ENCODE measurements at places on chromosomes 6 and 20.

DNA sequence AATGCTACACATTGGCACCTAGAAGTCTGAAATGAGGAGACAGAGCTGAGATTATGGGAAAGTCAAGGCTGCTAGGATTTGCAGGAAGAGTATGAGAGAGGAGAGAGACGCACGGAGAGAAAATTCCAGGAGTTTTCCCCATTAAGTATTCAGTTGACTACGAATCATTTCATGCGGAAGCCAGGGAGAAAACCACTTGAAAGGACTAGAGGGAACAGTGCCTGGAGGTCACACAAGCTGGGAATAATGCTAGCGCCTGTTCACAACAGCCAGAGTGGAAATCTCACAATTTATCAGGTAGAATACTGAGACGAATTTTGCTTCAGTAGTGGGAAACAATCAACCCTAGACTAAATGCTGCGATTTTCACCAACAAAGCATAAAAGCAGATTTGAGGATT is 118.6 kb downstream of the MOXD1 start:
- DNase-seq = no peak

- no peak for DNase-seq
These were observed 63.0 kb downstream of the FAM229B start for GRCh38 chr6:112150363-112150762.

DNA sequence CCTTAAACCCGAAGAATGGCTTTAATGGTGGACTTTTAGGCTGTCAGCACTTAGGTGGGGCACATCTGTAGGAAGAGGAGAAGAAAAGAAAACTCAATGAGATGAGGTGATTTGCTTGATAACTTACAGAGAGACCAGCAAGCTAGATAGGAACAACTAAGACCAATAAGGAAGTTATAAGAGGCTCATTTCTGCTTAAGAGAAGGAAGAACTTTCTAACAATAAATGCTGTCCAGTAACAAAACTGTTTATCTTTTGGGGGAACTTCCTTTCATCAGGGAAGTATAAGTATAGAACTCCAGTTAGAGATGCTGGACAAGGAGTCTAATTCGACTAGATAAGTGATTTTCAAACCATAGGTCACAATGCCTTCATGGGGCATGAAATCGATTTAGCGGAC is 107.2 kb upstream of the SIRPA start:
- no peak for DNase-seq

- DNase-seq = no peak
These were observed 43.6 kb downstream of the CTCFL start for GRCh38 chr20:57481281-57481711.

DNA sequence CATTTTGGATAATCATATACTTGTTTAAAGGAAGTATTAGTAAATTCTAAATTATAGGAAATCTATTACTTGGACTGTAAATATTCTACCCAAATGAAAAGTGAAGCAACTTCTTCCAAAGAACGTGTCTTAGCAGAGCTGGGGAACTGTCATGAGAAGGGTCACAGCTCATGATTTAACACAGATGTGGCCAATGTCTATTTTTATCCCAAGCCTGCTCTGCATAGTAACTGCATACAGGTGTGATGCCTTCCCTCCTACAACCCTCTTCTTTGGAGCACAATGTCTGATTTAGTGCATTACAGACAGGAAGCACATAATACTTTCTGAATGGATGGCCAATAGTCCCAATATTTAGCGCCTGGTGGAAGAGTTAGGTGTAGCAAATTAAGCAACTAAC is 138.7 kb upstream of the THEMIS start:
- no peak for DNase-seq

- DNase-seq = no peak
These were observed 48.7 kb downstream of the FOXC1 start for GRCh38 chr6:1658212-1659005.

DNA sequence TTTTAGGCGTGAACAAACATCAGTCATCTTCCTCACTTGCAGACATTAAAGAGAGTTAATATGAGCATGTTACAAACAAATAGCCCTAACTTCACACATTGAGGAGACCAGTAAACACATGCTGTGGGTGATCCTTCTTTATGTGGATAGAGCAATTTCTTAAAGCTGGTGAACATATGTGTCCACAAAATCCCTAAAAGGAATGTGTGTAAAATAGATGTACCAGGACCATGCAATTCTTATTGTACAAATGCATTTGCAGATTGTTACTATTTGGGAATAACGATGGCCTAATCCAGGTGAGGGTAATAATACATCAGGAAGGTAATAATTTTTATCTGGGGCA is 228.9 kb downstream of the ALDH8A1 start:
- DNase-seq = no peak

GRCh38 chr20:54133434-54134427 is 40.1 kb downstream of the CYP24A1 start:
- DNase-seq = no peak

GRCh38 chr20:611843-612185 is 1.7 kb upstream of the TCF15 start:
- no peak for DNase-seq

- no peak for DNase-seq
These were observed 12.9 kb upstream of the TBC1D22B start for GRCh38 chr6:37244430-37245310.

DNA sequence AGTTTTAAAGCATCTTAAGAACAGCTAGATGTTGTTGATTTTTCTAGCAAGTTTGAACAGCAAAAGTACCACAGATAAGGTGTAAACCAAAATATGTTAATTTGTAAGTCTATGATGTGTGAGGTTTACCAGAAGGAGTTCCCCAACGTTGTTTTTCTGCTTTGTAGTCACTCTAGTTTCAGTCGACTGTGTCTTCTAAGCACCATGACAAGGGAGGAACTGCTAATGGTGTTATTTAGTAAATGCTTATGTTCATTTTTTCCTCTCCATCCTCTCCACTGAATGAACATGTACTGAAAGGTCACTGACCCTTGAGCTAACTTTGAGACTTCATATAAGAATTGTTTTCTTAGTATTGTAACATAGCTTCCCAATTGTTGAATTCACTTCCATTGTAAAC is 3.0 kb downstream of the ENPP3 start:
- no peak for DNase-seq

DNA sequence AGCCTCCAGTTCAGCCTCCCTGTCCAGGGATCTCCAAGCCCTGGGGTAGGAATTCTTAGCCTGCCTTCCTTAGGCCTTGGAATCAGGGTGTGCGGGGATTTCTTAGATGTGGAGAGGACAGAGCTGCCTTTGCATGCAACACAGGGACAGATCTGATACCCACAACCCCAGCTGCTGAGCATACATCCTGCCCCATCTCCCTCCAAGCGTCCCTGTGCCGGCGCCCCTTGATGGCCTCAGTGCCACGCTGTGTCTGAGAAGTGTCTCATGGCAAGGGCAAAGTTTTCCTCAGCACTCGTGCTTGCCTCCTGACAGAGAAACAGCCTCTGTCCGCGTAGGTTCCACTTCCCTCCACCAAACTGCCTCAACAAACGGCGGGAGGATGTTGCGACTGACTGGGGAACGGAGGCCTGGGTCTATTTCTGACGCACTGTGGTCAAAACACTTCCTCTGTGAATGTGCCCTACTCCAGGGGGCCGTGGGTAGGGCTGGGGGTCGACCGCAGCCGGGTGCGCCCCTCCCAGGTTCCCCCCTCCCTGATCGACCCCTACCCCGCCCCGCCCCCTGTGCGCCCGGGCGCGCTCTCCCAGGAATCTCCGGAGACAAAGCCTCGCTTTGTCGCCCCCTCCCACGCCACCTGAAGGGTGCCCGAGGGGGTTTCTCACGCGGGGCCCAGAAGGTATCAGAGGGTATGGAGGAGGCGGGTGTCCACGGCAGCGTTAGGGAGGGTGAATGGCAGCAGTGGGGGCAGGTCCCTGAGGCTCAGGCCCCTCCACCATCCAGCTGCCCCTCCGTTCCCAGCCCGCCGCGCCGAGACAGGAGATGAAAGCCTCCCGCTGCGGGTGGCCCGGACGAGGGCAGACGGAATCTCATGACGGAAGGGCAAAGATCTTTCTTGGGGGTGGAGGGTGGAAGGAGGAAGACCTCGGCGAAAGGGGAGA is 806 bp downstream of the MICAL1 start:
- peak; percentile 58 for DNase-seq

DNA sequence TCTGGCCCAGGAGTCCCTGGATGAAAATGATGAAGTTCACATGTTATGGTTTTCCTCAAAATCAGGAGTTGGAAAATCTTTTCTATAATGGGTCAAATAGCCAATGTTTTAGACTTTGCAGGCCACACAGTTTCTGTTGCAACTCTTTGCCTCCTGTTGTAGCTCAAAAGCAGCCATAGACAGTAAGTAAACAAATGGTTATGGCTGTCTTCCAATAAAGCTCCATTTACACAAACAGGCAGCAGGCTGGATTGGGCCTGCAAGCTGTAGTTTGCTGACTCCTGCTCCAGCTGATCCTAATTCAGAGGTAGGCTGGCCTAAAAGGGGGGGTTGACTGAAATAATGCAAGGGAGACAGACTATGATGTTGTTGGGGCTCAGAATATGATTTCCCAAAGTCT is 33.0 kb downstream of the METTL24 start:
- DNase-seq = no peak

DNA sequence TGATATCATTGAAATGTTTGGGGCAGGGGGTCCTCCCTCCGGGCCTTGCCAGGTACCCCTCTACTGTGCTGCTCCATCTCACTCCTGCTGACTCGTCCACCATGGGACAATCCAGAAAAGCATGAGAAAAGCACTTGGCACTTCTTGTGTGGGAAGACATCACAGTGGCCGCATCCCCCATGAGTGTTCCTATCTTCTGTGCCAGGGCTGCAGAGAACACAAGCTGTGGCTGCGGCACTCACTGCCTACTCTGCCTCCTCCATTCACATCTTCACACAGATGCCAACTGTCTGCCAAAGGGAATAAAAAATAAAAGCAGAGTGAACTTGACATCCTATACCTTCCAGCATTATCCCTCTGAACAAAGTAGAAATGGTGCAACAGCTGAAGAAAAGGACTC is 117.4 kb upstream of the PROKR2 start:
- no peak for DNase-seq

- DNase-seq = no peak
These were observed 25.7 kb upstream of the DEFB125 start for GRCh38 chr20:61757-62156.

DNA sequence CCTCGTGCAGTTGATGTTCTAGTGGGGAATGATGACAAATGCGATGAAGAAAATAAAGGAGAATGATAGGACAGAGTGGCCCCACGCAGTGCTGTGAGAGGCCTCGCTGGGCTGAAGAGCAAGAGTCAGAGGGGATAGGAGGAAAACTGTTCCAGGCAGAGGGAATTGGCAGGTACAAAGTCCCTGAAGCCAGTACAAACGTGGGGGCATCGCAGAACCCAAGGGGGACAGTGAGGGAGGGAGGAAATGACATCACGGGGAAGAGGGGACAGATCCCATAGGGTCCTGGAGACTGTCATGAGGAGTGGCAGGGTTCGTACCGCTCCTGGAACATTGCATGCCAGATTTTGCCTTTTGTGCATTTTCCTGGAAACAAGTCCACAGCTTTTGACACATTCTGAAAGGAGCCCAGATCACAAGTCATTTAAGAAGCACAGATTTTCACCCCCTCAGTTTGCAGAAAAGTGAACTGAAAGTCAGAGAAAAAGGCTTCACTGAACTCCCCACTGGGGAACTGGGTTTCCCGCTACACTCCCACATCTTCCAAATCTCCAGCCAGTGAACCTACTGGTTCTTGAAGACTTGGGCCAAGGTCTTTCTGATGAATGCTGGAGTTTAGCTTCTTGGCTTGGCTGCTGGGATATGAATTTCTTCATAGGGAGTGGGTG is 77.0 kb downstream of the SULF2 start:
- DNase-seq = no peak

DNA sequence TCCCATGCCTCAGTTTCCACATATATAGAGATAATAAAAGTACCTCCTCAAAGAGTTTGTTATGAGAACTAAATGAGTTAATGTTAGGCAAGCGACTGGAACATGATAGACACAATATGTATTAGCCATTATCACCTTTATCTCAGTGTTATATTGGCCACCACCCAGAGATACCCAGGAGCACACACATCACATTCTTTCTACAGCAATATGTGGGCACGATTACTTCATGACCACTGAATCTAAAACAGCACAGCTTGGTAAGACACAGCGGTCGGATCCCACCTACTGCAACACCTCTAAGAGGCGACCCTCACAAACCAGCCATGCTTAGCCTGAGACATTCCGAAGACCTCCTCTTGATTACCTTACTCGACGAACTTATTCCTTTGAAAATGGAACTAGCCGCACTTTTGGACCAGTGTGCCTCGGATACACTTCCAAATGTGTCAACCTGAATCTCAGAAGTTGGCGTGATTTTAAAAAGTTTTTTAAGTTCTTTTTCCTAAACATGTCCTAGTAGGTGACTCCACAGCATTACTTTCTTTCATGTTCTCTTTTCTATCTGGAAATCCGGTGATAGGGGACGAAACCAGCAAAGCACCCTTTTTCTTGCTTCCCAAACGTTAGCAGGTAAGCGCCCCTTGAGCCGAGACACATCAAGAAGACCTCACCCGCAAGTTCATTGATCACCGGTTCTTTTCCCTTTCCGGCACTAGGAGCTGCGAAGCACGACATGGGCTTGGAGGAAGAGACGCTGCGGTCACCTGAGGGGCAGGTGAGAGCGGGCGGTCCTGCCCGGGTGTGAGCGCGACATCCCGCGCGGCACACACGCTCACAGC is 923 bp downstream of the GMDS start:
- no peak for DNase-seq

- DNase-seq = no peak
These were observed 33.7 kb downstream of the RNF146 start for GRCh38 chr6:127300411-127300810.

DNA sequence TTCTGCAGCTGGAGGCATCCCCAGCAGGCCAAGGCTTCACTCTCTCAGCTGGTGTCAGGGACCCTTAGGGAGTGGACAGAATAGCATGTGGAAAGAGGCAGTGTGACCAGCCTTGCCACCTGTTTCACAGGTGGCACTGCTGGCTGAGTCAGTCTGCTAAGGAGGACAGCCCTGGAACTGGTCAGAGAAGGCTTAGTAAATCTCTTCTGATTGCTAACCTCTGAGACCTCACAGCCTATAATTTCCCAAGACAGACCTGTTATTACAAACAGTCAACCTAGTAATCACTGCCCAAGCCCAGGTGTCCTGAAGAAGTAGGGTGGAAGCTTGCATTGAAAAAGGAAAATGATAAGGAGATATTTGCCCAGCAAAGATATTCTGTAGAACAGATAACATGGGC is 26.4 kb upstream of the PAQR8 start:
- no peak for DNase-seq

DNA sequence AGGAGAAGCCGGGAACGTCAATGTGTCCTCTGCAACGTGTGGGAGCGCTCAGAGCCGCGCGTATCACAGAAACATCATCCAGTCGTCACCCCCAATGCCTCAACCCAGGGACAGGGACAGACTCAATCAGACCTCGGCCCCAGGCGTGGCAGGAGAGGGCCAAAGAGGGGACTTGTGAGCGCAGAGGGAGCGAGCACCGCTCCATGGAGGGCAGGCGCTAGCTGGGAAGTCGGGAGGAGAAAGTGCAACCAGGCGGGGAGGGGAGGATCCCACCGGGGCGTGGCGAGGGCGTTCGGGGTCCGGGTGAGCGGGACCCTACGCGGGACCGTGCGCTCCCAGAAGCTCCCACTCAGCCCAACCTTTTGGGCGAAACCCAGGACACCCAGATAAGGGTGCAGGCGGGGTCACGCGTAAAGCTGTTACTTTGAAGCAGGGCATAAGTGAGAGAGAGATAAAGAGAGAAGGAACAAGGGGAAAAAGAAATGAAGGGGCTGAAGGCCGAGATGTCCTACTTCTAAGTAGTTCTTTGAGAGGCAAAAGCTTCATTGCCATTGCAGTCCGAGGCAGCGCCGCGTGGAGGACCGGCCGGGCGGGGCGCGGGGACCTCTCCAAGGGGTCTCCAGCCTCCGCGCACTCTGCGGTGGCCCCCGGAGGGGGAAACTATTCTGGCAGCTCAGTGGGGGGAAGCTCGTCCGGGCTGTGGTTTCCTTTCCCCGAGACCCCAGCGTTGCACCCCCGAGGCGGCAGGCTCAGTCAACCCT is 862 bp upstream of the SOBP start:
- DNase-seq = no peak
